ENCODE measurements at places on chromosomes 2 and 18.

GRCh38 chr2:174840436-174840835 lies 76.2 kb upstream of the CHRNA1 start:
- DNase-seq: no peak

DNA sequence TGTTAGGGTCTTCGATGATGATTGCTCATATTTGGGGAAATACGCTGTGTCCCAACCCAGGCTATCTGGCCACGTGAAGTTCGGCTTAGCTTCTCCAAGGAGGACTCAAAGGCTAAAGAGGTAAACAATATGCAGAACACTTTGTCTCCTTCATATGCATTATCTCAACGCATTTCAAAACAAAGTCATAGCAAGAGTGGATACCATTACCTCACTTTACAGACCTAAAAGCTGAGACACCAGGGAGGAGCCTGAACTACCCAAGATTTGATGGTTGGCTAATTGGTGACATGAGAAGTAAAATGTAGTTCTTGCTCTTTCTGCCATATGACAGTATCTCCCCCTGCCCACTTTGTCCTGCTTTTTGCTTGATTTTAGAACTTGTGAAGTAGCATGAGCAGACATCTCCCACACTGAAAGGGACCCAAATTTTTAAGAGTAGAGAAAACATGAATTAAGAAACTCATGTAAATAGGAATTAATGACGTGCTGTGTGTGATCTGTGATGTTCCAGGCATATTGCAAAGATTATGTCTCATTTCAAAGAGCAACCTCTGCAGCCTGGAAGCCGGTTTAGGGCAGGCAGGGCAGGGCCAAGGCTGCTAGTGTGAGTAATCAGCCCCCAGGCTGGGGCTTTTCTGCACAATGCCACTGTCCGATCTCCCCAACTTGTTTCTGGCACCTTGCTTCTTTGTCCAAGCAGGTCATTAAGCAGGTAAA lies 144.5 kb downstream of the BCL11A start:
- no peak for DNase-seq

GRCh38 chr2:240603846-240604245 lies 17.3 kb downstream of the CAPN10 start:
- peak; percentile 67 for DNase-seq

GRCh38 chr2:225824748-225825449 lies 425.4 kb downstream of the NYAP2 start:
- no peak for DNase-seq

- DNase-seq: peak; percentile 90
These were observed 680 bp upstream of the FHOD3 start for GRCh38 chr18:36296650-36297416.

- no peak for DNase-seq
These were observed 89.3 kb downstream of the TRIP12 start for GRCh38 chr2:229832510-229832898.

DNA sequence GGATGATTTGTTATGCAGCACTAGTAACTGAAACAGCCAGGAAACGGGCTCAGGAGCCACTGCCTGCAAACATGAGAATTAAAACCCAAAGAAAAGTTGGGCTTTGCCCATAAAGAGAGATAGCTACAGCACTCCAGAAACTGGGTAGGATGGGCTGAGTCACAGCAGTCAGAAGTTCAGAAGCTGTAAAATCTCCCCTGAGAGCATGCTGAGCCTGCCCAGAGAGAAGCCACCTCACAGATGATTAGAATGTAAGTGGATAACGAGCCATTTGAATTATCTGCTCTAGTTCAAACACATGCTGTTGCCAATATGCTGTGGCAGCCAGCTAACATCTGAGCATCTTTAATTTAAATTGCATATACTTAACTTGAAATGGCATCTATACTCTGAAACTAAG lies 388.1 kb upstream of the ACVR2A start:
- DNase-seq: no peak

DNA sequence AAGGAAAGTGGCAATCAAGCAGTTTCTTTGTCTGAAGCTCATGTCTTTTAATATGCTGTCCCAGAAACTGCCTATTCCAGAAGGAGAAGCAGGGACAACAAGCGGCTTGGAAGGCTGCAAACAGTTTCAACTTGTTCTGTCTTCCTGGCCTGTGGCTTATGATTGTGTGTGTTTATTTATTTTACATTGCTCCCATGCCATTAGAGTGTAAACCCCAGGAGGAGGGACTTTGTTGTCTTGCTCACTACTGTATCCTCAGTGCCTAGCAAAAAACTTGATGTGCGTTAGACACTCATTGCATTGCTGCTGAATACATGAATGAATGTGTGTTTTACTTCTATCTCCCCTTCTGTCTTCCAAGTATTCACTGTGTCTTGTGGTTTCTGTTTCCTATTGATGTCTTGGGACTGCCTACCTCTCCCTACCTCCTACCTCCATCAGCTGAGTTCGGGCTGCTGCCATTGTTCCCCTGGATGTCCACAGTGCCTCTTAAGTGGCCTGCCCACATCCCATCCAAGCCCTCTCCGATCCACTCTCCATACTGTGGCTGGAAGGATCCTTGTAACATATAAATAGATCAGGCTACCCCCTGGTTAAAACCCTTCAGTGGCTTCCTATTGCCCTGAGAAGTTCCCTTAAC lies 261.4 kb downstream of the DYSF start:
- DNase-seq: no peak

GRCh38 chr2:76998152-76998551 lies 524.0 kb downstream of the LRRTM4 start:
- DNase-seq: no peak

- no peak for DNase-seq
These were observed 52.7 kb downstream of the NAB1 start for GRCh38 chr2:190701586-190701985.

DNA sequence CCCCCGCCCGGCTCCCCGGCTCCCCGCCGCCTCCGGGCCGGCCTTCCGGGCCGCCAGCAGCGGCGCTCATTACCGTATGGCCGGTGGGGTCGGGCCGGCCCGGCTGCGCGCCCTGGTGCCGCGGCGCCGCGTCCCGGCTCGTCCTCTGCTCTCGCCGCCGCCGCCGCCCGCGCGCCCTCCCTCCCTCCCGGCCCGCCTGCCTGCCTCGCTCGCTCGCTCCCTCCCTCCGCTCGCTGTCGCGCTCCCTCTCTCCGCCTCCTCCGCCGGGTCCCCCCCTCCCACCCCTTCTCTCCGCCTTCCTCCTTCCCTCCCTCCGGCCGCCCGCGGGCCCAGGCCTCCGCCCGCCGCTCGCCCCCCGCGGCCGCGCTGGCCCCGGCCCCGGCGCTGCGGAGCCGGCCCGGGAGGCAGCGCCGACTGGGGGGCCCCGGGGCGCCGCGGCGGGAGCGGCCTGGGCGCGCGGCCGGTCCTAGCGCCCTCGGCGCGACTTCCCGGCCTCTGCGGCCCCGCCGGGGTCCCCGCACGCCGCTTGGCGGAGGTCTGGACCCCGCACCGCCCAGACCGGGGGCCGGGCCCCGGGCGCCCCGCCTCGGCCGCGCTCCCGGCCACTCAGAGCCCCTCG lies at the start of gene DNMT3A:
Gene DNMT3A (minus strand): TSS at position 173 of the 619 bp plus-strand sequence. CDS start 27,941 bp downstream, outside the sequence.
- peak; percentile 95 for DNase-seq

DNA sequence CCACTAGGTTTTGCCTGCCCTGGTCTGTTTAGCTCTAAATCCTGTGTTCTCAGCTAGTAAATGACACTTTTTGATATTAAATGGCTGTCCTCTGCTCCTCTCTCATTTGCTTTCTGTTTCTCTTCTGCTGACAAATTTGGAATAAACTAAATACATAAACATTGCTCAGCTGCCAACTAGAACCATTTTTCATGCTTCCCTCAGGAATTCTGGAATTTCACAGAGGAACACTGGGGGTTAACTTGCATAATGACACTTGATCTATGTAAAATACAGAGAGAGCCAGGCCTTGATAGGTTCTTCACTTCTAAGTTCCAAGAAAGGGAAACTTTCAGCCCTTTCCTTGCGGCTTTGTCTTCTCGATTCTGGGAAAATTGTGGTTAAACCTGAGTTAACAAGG lies 450.6 kb upstream of the ST6GAL2 start:
- DNase-seq: no peak

DNA sequence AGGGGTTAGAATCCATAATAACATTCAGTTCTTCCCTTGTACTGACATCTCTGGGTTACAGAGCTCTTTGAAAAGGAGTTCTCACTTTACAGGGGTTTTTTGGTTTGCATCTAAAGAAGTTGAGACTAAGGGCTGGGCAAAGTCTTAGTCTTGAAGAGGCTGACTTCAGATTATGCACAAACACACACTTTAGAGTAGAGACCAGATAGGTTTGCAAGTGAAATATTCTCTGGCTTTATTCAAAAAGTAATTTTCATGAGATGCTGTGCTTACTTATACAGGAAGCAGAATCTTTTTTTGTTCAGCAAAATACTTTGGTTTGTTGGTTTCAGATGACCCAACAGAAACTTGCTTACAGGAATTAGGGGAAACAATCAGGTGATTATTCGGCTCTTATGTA lies 410.9 kb upstream of the LRRTM1 start:
- DNase-seq: no peak

DNA sequence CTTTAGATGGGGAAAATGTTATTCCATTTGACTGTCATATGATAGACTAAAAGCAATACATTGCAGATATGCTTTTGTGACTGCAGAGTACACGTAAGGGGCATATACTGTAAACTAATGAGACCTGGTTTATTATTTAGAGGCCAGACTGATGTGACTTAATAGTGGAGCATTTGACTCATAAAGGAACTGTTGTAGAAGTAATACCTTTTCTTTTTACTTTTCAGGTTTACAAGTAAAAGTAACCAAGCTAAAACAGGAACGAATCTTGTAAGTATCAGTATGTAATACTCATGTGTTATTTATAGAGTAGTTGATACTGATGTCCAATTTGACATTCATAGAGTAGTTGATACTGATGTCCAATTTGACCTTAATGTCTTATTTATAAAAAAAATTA lies 13.1 kb downstream of the RBBP8 start:
- no peak for DNase-seq

DNA sequence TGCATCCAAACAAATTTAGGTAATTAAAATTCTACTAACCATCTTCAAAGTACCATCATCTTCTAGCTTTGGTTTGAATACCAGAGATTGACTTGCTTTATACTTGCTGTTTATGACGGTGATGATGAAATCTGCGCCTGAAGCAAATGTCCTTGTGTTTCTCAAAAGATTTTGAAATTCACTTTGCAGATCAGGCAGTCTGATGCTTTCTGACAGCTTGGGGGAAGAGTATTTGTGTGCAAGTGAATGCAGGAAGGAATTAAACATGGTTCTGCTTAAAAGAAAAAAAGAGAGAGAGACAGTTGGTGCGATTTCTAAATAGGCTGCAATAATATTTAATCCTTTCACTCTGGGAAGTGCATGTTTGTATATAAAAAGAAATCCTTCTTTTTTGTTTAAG lies 29.6 kb downstream of the CSRNP3 start:
- no peak for DNase-seq

DNA sequence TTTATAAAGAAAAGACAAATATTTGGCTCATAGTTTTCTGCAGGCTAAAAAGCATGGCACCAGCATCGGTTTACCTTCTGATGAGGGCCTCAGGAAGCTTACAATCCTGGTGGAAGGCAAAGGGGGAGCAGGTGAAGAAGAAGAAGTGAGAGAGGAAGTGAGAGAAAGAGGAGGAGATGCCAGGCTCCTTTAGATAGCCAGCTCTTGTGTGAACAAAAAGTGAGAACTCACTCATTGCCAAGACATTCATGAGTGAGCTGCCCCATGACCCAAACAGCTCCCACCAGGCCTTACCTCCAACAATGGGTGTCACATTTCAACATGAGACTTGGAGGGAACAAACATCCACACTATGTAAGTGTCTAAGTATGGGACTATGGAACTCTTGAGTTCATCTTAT lies 14.3 kb downstream of the CCDC150 start:
- no peak for DNase-seq

DNA sequence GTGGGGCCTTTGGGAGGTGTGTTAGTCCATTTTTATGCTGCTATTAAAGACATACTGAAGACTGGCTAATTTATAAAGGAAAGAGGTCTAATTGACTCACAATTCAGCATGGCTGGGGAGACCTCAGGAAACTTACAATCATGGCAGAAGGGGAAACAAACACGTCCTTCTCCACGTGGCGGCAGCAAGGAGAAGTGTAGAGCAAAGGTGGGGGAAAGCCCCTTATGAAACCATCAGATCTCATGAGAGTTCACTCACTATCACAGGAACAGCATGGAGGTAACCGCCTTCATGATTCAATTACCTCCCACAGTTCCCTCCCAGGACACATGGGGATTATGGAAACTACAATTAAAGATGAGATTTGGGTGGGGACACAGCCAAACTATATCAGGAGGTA lies 187.1 kb upstream of the OSR1 start:
- no peak for DNase-seq

DNA sequence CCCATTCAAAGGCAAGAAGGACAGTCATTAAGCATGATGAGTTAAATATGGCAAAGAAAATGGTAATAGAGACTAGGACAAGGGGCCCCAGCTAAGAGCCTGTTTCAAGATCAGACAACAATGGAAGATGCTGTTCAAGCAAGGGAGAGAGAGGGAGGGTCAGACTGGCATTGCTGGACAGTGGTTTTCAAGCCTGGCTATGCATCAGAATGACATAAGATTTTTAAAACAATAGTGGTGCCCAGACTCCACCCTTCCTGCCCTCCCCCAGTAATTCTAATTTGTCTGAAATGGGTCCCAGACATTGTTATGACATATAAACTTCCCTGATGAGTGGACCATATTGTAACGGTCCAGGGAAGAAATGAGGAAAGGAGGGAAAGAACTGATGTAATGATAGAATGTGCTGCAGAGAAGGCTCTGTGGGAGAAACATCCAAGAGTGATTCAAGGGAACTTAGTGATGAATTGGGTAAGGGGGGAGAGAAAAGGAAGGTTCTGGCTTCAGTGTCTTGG lies 112.9 kb upstream of the TRIB2 start:
- no peak for DNase-seq

- DNase-seq: no peak
These were observed 18.2 kb downstream of the PTPRM start for GRCh38 chr18:7585276-7585670.

GRCh38 chr18:72378016-72378415 lies 166.1 kb downstream of the CBLN2 start:
- DNase-seq: no peak

DNA sequence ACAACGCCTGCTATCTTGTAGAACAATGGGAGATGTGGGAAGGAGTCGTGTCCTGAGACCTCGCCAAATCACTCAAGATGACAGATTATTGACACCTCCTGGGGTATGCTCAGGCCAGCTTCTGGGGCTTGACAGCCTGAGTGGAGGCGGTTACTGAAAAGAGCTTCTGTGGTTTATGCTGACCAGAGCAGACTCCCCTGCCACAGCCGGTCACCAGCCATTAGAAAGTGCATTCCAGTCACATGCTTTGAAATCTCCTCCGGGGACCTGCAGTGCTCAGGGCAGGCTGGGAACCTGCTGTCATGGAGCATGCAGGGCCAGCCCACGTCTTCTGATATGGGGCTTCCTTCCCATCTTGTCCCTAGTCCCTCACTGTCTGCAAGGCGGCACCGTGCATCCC lies 215.9 kb downstream of the SEPTIN10 start:
- DNase-seq: no peak
